ENCODE measurements at places on chromosomes 7 and 10.
A peak's percentile ranks its signal among the peaks of the same experiment; 100 is the strongest.

DNA sequence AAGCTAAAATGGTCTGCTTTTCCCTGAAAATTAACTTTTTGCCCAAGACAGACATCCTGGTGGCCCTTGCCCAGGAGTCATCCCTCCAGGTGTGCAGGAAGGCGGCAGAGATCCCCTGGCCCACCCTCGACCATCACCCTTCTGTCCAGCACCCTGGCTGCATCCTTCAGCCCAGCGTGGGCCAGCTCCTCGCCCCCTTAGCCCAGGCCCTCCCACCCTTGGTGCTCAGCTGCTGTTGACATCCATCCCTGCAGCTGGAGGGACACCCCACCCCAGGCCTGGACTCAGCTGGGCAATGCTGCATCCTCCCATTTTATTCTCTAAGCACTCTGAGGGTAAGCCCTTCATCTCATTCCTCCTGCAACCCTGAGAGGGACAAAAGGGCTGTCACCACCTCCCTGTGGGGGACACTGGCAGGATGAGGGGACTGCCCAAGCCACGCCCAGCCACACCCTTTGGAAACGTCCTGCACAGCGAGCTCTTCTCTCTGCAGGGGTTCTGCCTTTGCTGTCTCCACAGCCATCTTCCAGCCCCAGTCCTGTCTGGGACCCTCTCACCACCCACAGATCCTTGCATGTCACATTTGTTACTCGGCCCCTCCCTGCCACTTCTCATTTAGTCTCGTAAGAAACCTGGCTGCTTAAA is 30.7 kb downstream of the EN2 start:
- no peak for DNase-seq

GRCh38 chr7:55464422-55464821 is 99.3 kb downstream of the LANCL2 start:
- no peak for DNase-seq

DNA sequence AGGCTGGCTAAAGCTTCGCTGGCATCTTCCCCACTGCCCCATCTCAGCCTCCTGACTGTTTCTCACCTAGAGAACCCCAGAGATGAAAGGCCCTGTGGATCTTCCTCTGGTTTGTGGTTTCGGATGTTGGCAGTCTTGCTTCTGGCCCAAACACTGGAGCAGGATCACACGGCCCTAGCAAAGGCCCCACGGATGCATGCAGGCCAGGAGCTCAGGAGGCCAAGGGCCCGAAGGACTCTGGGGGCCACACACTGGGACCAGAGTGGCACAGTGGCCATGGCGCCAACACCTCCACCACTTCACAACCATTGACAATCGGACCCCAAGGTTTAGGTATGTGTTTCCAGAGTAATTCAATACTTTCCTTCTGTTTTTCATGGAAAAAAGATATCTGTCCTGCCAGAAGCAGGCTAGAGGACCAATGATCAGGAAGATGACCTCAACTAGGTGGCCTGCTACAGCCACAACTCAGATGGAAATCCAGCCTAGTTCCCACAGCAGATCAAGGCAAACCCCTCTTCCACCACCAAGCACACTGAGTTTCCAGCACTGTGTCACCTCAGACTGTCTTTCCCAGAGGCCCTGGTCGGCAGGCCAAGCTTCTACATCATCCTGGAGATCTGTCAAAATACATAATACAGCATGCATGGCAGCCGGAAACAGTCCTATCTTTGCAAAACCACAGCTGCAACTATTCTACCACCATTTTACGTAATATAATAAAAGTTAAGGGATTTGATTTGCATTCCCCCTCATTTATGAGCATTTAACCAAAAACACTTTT is 53.0 kb downstream of the CTBP2 start:
- no peak for DNase-seq

DNA sequence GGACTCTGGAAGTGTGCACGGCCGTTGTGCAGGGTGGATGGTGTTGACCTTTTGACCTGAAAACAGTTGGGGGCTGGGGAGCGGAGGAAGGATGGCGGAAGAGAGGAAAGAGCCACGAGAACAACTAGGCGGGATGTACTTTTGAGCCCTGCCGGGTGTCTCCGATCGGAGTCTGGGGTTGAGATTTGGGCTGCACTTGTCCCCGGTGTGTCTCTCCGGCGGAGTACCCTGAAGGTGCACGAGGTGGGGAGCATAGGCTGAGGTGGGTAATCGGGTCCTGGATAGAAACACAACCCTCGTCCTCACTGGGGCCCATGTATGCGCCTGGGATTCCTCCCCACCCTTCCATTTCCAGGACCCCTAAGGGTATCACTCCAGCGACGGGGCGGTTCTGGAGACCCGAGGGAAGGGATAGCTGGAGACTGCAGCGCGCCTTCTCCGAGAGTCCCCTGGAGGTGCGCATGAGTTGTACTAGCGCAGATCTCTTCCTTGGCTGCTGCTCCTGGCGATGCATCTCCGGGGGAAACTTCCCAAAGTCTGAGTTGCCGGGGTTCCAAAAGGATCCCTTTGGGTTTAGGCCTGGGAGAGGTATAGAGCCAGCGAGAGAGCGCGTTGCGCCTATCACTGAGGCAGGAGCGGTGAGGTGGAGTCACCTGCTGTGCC is 4.6 kb upstream of the HMX2 start:
- no peak for DNase-seq

GRCh38 chr10:121459279-121459621 is 139.0 kb downstream of the FGFR2 start:
- DNase-seq: no peak

GRCh38 chr7:65946904-65947303 is 35.1 kb downstream of the GUSB start:
- DNase-seq: no peak

DNA sequence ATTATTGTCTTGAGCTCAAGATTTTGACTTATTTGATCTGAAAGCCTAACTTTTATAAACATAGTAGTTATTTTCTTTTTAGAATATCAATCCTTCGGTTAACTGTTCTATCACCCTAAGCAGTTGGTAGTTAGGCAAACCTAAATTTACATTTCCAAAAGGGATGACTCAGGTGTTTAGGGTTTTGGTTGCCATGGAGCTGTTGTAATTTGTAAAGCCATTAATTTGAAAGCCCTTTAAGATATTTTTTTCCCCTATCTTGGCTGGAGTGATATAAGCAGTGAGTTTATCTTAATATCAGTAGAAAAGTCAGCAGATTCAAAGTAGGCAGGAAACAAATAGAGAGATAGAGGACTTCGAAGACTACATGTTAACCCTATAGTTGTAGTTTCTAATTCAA is 1472.6 kb upstream of the CELF2 start:
- no peak for DNase-seq

- DNase-seq: peak; percentile 68
These were observed 15.8 kb upstream of the TRIM8 start for GRCh38 chr10:102628451-102628911.

DNA sequence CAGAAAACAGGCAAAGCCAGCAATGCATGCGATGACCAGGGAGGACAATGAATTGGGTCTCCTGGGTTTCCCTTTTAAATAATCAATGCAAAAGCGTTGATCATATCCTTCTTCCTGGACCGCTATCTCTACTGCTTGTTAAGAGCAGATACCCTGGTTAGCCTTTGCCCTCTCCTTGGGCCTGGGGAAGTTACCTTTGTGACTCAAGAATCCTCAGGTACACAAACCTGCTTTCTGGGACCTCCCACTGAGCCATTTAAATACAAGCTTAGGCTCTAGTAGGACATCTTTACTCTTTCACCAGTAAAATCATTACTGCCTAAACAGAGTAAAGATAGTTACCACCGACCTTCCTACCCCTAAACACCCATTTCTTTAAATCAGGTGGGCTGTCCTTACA is 173.9 kb downstream of the WNT2 start:
- DNase-seq: no peak

DNA sequence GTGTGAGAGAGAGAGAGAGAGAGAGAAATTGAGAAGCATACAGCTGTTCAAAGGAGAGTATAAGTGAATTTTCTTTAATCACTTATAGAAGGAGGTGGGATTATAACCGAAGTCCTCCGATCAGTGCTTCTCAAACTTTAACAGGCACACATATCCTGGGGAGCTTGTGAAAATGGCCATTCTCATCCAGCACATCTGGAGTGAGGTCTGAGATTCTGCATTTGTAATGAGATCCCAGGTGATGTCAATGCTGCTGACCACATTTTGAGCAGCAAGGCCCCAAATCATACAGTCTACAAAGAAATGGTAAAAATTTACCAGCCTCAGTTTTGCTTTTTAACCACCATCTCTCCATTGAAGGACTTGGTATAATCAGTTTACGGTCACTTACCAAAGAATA is 219.0 kb downstream of the PTEN start:
- DNase-seq: no peak

DNA sequence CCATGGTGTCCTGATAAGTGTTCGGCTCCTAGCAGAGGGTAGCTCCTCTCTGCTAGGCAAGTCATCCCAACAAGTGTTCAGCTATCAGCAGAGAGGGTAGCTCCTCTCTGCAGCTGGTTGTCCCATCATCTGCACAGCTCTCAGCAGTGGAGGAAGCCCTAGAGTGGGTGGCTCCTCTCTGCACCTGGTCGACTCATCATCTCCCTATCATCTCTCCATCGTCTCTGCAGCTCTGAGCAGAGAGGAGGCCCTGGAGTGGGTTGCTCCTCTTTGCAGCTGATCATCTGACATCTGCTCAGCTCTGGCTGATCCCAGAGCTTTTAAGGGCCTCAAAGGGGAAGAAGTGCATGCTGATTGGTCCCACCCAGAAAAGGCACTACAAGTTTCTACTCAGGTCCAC is 199.9 kb upstream of the KMT2E start:
- DNase-seq: no peak

- no peak for DNase-seq
These were observed 6.7 kb upstream of the RASGEF1A start for GRCh38 chr10:43273543-43273942.

DNA sequence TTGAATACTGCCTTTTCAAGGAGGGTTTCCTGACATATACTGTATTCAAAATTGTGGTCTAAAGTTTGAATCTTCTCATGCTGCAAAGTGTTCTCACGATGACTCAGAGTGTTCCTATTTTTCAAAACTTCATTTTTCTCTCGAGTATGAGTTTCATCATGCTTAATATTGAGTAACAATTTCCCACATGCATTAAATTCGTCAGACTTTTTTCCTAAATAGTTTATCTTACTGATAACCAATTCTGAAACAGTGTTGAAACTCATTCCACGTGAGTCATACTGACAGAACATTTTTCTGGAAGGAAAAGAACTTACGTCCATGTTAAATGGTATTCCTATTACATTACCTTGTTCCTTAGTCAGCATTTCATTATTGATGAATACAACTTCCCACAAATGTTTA is 44.1 kb downstream of the ZNF33B start:
- no peak for DNase-seq

DNA sequence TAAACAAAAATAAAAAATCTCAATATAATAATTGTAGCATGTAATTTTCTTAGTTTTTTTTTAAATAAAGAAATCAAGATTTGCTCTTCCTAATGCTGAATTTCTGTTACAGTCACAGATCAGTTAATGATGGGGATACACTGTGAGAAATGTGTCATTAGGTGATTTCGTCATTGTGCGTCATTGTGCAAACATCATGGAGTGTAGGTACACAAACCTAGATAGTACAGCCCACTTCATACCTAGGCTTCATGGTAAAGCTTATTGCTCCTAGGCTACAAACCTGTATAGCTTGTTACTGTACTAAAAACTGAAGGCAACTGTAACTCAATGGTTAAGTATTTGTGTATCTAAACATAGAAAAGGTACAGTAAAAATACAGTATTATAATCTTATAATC is 74.4 kb upstream of the LSM8 start:
- no peak for DNase-seq

GRCh38 chr7:145850636-145851035 is 266.0 kb upstream of the CNTNAP2 start:
- DNase-seq: no peak

DNA sequence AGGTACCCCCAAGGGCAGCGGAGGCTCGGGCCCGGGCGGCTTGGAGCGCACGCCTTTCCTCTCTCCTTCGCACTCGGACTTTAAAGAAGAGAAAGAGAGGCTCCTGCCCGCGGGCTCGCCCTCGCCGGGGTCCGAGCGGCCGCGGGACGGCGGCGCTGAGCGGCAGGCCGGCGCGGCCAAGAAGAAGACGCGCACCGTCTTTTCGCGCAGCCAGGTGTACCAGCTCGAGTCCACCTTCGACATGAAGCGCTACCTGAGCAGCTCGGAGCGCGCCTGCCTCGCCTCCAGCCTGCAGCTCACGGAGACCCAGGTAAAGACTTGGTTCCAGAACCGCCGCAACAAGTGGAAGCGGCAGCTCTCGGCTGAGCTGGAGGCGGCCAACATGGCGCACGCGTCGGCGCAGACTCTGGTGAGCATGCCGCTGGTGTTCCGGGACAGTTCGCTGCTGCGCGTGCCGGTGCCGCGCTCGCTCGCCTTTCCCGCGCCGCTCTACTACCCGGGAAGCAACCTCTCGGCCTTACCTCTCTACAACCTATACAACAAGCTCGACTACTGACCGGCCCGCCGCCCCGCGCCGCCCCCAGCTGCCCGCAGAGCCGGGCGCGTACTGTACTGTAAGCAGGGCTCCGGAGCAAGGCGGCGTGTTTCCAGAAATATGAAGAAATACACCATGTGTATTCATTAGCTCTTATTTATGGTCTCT is 1.8 kb downstream of the HMX2 start:
- peak; percentile 31 for DNase-seq

- no peak for DNase-seq
These were observed 44.7 kb downstream of the DOCK4 start for GRCh38 chr7:112161253-112162141.

DNA sequence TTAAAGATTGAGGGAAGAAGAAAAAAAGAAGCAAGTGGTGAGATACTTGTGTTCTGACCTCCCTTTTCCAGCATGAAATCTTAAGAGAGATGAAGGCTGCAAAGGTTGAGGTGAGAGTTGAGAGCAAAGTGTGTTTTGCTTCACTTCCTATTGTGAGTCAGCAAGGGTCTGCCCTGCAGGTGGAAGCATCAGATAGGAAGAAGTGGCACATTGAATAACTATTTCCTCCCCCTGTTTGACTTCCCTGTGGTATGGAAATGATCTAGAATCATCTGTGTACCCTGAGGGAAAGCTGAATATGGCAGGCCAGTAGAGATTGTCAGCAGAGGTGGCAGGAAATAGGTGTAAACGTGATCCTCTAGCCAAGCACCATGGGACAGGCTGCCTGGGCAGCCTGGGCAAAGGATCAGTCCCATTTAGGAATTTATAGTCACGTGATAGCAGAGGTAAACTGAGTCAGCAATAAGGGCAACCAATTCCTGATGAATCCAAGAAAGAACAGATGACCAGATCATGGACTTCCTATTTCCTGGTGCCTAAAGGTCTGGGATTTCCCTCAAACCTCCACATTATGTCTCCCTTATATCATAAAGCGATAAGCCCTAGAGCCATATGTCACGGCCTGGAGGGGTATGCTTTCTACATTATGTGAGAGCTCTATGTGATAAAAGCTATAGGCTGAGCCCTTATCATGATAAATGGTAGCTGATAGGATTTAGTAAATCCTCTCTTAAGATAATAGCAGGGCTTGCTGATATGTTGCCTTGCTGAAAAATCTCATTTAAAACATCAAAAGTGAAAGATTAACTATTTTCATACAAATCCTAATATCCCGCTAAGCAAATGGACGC is 287.0 kb downstream of the MDFIC start:
- no peak for DNase-seq

GRCh38 chr10:78597796-78598555 is 470.8 kb upstream of the ZMIZ1 start:
- no peak for DNase-seq

GRCh38 chr10:68364101-68364886 is 31.6 kb upstream of the PBLD start:
- peak; percentile 19 for DNase-seq

Data from right hindlimb (tissue), 1 donor.